ENCODE measurements at places on chromosomes 2 and 18.

DNA sequence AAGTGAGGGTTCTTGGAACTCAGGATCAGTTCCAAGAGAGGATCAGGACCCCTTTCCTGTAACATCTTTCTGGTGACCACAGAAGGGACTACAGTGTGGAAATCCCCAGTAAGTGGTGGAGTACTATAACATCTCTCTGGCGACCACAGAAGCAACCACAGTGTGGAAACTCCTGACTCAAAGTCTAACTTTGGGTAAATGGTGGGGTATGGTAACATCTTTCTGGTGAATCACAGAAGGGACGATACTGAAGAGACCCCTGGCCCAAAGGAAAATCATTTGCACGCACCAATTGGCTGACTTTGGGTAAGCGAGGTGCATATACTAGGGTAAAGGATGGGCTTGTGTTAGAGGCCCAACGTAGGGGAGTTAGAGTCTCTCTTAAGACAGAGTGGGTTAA lies 56.3 kb upstream of the GULP1 start:
- DNase-seq = no peak

- DNase-seq = no peak
Observed at GRCh38 chr18:37538526-37539205, 26.9 kb downstream of the CELF4 start.

DNA sequence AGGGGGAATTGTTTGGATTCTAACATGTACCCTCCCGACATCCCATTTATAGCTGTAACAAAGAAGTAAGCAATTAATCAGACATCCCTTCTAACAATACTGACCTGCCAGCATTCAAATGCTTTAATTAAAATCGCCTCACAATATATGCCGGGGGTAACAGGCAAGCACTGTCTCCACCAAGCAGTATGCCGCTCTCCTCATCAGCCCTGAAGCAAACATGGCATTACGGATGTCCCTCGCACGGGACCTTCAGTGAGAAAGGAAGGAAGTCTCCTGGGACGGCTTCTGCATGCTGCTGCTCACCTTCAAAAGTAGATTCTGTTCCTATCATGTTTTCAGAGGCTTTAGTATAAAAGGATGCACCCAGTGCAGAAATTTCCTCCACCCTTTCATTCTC lies 292.7 kb upstream of the POU3F3 start:
- DNase-seq = no peak

DNA sequence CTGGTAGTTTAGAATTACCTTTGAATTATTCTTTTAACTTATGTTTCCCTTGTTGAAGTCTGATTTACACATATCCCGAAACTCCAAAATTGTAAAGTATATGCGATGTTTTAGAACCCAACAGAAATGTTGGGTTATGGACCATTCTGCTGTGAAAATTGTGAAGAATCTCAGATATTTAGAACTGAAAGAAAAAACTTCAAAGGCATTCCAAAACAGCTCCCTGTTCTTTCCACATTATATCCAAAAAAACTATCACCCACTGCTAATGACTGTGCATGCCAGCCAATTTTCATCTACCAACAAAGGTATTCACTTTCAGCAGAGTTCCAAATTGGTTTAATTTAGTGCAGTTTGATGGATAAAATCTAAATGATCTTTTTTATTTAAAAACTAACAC lies 21.5 kb upstream of the PDE1A start:
- DNase-seq = no peak

DNA sequence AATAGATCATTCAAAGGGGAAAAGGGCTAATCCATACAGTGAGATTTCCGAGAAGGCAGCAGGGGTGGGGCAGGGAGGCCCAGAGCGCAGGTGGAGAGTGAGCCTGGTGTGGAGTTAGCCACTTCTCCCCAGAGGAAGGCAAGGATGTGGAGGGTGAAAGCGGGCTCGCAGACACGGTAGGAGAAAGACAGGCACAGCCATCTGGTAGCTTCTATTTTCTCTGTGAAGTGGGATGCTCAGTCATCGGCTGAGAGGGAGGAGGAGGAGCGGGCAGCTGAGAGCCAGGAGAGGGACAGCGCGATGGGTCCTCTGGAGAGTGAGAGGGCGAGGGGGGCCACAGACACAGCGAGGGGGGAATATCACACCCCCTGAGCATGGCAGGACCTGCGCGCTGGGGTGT lies 153.3 kb upstream of the NDUFV2 start:
- no peak for DNase-seq

DNA sequence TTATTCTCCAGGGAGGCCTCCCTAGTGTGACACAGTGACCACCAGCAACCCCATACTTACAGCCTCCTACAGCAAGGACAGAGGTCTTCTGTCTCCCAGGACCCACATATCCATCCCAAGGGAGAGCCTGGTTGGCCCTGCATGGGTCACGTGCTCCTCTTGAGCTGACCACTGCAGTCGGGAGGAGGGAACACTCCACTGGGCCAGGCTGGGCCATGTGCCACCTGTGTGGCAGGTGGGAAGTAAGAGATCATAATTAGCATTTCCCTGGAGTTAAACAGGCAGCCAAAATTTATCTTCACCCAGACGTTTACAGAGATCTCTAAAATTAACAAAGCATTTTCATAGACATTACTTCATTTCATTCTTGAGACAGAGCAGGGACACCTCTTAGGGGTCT lies 33.4 kb upstream of the MLPH start:
- DNase-seq = no peak

DNA sequence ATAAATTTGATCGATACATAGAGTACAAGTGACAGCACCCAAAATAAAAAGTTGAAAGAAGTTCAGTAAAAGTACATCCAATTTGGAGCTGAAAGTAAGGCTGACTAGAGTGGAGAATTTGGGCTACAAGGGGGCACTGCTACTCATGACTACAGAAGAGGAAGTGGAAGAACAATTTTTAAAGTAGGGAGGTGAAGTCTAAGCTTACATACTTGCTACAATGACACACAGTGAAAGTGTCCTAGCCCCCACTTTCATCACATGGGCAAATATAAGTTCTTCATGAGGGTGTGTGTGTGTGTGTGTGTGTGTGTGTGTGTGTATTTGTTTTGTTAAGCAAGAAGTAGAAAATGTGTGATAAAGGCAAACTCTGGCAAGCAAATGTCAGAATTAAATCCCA lies 45.7 kb downstream of the MAP3K2 start:
- no peak for DNase-seq

DNA sequence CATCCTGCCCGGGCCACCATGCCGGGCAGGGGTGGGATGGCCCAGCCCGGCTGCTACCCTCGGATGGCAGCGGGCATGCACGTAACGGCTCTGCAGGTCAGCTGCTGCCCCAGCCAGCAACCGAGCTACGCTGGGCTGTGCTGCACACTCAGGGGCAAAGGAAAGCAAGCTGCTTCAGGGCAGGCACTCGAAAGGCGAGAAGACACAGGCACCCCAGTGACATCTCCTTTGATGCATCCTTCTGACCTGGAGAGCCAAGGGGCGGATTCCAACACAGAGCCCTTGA lies 8.8 kb downstream of the HDAC4 start:
- no peak for DNase-seq

GRCh38 chr2:150371044-150371818 lies 116.2 kb downstream of the RND3 start:
- no peak for DNase-seq

DNA sequence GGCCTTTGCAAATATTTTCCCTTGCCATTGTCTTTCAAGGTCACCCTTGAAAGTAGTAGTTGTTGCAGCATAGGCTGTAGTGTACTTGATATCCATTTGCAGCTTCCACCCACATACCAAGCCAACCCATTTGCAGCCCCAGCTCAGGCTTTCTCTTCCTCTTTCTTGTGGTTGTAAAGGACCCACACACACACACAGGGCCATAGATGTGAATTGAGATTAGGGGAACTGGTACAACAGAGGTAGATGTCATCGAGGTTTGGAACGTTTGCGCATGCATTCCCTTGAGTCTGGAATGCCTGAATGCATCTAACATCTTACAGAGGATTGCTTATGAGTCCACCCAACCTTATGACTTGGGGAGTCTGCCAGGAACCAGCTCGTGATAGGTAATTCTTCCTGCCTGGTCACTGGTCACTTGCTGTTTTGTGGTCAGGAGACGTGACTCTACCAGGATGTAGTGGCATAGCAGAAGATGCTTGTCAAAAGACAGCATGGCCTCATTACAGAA lies 91.9 kb downstream of the MRPS9 start:
- DNase-seq = no peak

DNA sequence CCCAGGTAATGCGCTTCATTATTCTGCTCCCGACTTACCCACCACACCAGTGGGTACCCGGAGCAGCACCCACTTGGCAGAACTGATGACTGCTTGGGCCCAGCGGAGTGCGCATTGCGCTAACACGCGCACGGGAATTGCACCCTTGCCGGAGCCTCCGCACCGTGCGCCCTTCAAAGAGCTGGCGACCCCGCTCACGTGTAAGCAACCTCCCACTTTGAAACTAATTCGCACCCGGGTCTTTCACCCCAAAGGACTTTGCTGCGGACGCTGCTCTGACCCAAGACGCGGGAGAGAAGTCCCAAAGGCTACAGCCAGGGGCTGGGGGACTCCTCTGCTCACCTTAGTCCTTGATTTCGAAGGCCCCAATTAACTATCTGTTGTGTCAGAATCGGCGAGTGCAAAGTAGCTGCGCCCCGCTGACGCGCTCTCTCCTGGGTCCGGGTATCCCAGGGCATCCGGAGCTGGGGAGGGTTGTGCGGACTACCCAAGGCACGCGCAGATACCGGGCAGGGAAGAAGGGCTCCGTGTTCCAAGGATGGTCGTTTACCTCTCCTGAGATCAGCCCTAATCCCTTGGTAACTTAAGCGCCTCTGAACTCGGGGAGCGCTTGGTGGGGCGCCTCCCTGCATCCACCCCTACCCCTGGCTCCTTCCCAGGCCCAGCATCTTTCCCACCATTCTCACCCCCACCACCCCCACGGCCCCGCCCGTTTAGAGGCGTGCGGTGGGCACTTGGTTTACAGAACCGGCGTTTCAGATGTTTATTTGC lies 13.1 kb upstream of the SATB2 start:
- no peak for DNase-seq

GRCh38 chr2:128769457-128770142 lies 450.9 kb upstream of the HS6ST1 start:
- DNase-seq = no peak

DNA sequence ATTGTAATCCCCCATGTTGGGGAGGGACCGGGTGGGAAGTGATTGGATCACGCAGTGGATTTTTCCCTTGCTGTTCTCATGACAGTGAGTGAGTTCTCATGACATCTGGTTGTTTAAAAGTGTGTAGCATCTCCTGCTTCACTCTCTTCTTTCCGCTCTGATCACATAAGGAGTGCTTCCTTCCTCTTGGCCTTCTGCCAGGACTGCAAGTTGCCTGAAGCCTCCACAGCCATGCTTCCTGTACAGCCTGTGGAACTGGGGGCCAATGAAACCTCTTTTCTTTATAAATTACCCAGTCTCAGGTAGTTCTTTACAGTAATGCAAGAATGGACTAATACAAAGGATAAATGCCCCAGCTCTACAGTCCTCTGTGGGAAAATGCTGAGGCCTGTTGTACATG lies 437.5 kb upstream of the NXPH2 start:
- DNase-seq = no peak

DNA sequence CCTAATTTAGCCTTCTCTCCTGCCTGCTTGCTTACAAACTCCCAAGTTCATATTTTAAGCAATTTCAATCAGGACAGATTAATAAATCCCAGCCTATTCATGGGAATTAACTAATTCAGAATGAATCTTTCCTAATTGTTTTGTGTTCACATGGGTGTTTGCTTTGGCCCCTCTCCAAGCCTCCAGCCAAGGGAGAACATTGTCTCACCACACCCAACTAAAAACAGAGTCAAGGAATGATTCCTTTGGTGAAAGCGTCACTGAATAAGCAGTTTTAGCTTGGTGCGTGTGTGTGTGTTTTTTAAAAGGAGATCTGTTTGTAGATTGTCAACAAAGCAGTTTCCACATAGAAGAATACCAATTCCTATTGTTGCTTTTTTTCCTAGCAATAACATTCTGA lies 43.0 kb upstream of the DSG1 start:
- no peak for DNase-seq

- DNase-seq = no peak
Observed at GRCh38 chr2:223185638-223186037, 133.6 kb downstream of the KCNE4 start.

- DNase-seq = no peak
Observed at GRCh38 chr2:28447086-28447485, 48.8 kb upstream of the PLB1 start.

DNA sequence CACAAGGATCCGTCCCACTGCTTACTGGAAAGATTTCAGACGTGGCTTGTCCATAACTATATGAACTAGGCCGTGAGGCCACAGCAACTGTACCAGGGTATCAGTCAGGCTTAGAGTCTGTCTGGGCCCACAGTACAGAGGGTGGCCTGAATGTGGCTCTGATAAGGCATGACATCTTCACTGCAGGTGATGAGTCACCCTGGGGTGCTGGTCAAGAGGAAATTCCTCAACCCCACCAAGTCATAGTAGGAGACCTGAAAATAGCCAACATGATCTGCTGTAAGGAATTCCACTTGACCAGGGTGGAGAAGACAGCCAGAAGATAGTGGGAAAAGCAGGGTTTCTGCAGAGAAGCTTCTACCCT lies 107.7 kb downstream of the INHBB start:
- no peak for DNase-seq

- no peak for DNase-seq
Observed at GRCh38 chr2:98952966-98953365, 16.9 kb upstream of the CRACDL start.

DNA sequence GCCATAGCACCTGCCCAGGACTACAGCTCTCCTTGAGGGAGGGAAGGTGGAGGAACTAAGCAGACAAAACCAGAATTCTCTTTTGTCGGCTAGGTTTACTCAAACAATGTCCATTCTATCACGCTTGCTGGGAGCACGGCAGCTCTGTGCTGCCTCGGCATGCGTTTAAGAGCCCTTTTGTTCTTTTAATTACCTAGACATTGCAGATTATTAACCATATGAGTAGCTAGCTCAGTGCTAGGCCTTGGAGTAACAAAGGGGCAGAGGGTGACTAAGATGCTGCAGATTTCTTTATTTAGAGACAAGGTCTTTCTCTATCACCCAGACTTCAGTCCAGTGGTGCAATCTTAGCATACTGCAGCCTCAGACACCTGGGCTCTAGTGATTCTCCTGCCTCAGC lies 11.1 kb downstream of the MSGN1 start:
- DNase-seq = no peak

GRCh38 chr2:239724194-239724849 lies 300.8 kb downstream of the NDUFA10 start:
- no peak for DNase-seq

DNA sequence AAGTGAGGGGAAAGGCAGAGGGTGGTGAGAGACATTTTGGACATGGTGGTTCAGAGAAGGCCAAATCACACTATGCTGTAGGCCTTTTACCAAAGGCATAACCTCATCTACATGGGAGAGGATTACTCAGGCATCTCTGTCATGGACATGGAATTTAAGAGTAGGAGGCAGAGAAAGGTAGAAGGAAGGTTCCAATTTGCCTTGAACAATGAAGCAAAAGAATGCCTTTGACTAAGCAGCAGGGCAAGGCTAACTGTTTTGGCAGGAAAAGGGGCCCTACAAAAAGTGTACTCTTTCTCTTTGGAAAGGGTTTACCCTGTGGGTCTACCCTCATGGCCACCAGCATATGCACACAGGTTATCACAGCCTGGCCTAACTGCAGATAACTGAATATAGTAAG lies 45.6 kb upstream of the RNU4ATAC start:
- no peak for DNase-seq
